ENCODE measurements at places on chromosomes 2 and 18.

DNA sequence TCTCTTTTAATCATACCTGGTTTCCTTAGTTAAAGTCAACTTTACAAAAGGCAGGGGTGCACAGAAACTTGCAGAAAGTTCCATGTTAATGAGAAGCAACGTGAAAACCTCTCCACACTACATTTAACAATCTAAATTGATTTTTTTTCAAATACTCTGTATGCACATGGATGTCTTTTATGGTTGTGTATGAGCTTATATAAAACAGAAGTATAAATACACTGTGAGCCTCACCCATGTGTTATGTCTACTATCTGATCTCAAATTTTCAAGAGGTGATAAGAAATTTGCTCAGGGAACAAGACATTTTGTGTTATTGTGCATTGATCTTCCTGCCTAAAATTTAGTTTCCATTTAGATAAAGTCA, 617.6 kb downstream of the ADCYAP1 start:
- no peak for DNase-seq

DNA sequence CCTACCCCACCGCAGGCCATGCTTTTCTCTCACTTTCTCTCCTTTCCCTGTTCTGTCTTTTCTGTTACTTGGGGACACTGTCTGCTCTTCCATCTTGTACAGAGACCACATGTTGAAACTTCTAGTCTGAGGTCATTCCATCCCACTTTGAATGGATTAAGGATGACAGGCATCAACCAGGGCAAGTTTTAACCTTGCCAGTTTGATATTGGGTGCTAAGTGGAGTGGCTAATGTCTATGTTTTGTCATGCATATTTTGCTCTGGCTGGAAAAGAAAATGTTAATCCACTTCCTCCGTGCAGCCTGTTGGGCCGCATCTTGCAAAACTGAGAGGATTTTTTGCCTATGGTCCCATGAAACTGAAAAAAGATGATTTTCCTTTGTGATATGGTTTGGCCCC, 205.5 kb upstream of the SESTD1 start:
- no peak for DNase-seq

DNA sequence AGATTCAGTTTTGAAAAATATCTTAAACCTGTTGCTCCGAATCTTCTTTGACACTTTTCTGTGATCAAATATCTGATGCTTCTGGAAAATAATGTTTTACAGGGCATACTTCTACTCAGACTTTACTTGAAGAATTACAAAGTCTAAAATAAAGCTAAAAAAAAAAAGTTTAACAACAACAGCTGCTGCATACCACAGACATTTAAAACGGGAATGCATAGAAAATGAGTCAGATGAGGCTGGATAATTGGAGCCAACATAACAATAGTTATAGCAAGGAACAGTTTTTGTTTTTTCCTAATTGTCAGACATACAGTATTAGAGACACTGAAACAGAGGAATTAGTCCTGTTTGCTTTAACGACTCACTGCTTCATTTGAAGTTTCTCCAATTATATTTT, 1090.2 kb downstream of the SUCLG1 start:
- DNase-seq: no peak

- DNase-seq: no peak
Measured at GRCh38 chr18:29712785-29713184, 1329.8 kb downstream of the DSC3 start.

- no peak for DNase-seq
Measured at GRCh38 chr2:29159125-29159524, 43.9 kb downstream of the CLIP4 start.

DNA sequence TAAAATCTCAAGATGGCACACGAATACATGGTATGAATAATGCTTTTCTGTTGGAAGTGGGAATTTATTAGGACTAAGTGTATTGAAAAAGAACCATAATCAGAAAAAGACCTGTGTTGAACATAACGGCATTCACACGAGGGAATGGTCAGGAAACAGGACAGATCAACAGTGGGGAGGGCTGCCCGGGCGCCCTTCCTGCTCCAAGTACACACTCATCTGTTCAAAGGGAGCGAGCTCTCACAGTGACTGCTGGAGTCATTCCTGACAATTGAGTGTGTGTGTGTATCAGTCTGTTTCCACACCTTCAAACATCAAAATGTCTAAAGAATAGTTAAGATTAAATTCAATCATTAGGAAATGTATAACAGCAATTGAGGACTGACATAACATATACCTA, 167.2 kb downstream of the HDAC4 start:
- DNase-seq: no peak

DNA sequence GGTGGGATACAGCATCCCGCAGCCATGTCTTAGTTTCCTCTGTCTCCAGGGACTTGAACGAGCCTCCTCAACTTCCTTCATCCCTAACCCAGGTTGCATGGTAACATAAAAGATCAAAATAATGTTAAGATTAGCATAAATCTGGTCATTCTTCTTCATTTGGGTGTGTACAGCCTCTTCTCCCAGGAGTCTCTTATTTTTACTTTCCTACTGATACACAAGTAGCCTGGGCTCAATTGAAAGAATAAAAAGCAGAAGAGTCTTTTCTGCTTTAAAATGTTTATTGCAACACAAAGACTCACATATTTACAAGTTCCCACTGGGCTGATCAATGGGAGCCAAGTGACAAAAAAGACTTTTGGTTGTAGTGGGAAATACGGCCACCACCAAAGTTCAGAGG, 137.9 kb upstream of the PID1 start:
- no peak for DNase-seq

DNA sequence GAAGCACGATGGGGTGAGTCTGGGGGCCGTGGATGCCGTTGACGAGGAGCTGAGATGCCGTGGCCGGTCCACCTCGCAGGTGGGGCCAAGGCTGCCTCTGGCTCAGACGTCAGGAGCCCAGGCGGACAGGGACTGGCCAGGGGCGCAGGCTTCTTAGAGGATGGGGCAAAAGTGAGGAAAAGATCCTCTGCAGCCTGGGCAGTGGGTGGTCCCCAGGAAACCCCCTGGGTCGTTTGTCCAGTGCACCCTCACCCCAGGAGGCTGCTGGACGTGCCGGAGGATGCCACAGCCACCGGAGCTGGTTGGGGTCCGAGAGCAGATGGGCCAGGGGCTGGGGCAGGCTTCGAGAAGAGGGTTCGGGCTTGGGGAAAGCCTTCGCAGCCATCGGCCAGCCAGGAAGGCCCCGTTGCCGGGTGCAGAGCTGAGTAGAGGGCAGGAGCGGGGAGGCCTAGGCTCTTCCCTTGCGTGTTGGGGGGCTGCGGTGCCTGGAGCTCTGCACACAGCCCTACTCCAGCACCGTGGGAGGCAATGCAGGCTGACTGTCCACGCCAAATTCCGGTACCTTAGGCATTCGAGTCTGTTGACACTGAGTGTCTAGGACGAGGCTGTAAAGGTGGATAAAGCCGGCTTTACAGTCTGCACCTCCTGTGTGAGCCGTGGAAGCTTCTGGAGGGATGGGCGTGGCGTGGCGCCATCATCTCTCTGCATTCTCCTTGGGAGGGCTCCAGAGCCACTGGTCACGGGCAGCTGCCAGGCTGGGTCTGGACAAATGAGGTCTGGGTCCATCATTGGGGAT, 18.8 kb downstream of the GPC1 start:
- DNase-seq: no peak

GRCh38 chr18:57223144-57223870, 76.4 kb downstream of the BOD1L2 start:
- no peak for DNase-seq

DNA sequence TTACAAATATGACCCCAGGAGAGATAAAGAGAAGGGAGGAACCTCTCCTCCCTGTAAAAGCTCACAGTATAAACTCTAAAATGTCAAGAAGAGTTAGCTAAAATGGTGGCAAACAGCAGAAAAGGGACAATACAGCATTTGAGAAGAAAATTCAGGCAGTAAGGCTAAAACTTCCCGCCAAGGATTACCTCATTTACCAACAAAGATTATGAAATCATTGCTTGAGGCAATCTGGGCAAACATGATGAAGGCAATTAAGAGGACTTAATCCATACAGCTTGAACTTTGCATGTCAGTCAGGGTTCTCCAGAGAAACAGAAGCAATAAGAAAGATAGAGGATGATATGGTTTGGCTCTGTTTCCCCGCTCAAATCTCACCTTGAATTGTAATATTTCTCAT, 81.4 kb downstream of the CMPK2 start:
- no peak for DNase-seq

GRCh38 chr18:62452280-62452831, 70.5 kb upstream of the ZCCHC2 start:
- no peak for DNase-seq

- DNase-seq: peak; percentile 30
Measured at GRCh38 chr18:5158172-5158571, 38.9 kb downstream of the AKAIN1 start.

GRCh38 chr2:60313470-60314172, 239.8 kb downstream of the BCL11A start:
- no peak for DNase-seq

GRCh38 chr2:218396688-218397462, 2.8 kb upstream of the CTDSP1 start:
- peak; percentile 82 for DNase-seq

GRCh38 chr18:48879008-48879431, 71.7 kb downstream of the SMAD7 start:
- no peak for DNase-seq

Measured in CD4-positive, alpha-beta T cell treated with Interleukin-6 for 4 hours (primary cell).